Stimulated activated CD4-positive, alpha-beta T cell treated with anti-CD3 and anti-CD28 coated beads, Interleukin-1b, Interleukin-23, amount 100 ng/mL, for 1 hour (primary cell): ENCODE measurements at places on chromosomes 7 and 10.

GRCh38 chr10:131819241-131820072 lies 81.4 kb upstream of the PPP2R2D start:
- DNase-seq: no peak

DNA sequence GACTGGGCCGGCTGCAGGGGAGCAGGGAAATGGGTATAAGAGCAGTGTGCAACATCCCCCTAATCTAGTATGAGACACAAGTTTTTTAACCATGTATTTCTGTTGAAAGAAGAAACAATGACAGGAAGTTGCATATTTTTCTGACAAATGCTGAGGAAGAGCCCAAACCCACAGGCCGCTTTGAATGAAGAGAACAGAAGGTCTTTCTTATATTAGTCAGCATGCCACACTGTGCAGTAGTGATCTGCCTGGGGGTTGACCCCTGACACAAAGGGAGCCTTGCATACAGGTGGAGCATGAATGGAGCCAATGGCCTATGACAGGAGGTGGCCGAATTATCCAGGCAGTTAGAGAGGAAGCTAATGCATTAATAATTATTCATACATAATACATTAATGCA lies 518.3 kb downstream of the PLXDC2 start:
- DNase-seq: no peak

- no peak for DNase-seq
Observed at GRCh38 chr7:132061937-132062336, 505.5 kb upstream of the PODXL start.

GRCh38 chr7:8724080-8724718 lies 290.8 kb downstream of the NXPH1 start:
- DNase-seq: no peak

DNA sequence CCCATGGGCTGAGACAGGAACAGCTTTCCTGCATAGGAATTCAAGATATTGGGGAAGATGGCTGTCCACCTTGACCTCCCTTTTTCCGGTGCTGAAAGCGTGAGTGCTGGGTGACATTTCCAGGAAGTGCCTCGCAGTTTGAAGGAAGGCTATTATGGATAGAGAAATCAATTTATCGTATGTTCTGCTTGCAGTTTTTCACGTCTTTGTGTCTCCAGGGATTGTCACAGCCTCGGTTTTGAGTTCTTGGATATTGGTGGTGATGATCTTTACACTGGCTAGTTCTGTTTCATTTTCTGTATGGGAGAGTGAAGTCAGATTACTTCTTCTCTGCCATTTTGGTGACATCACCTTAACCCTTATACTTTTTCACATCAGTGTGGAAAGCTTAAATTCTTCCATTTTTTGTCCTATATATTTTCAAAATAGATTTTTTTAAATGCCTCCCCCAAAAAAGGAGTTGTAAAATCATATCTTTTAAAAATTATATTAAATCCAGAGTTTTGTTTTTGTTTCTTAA lies 102.5 kb upstream of the APBB1IP start:
- no peak for DNase-seq

DNA sequence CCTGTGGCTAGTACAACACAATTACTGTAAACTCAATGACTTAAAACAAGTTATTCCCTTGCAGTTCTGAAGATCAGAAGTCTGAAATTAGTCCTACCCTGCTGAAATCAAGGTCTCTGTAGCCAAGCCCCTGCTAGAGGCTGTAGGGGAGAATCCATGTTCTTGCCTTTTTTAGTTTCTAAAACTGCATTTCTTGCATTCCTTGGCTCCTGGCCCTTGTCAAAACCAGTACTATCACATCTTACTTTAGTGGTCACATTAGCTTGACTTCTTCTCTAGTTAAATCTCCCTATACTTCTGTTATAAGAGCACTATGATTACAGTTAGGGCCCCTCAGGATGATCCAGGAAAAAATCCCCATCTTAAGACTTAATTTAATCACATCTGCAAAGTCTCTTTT lies 567.0 kb downstream of the GFRA1 start:
- no peak for DNase-seq

- DNase-seq: peak; percentile 2
Observed at GRCh38 chr10:33248638-33249037, 85.8 kb downstream of the NRP1 start.

DNA sequence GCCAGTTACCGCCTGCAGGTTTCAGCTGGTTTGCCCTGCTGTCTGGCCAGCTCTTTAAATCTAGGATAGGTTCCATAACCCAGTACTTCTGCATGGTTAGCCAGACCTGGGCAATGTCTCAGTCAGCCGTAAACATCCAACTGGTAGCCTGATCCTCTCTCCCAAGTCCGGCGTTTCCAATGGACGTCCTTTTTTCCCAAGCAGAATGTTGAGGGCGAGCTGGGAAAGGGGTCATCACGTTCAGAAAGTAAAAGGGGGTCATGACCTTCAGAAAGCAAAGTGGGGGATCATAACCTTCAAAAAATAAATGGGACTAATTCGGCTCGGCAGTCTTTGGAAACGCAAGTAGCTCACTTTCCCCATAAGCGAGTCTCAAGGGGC lies 430 bp downstream of the PON3 start:
- no peak for DNase-seq
